ENCODE measurements at places on chromosomes 1 and 21.

GRCh38 chr1:226872437-226872836 is 2.0 kb downstream of the PSEN2 start:
- no peak for DNase-seq

DNA sequence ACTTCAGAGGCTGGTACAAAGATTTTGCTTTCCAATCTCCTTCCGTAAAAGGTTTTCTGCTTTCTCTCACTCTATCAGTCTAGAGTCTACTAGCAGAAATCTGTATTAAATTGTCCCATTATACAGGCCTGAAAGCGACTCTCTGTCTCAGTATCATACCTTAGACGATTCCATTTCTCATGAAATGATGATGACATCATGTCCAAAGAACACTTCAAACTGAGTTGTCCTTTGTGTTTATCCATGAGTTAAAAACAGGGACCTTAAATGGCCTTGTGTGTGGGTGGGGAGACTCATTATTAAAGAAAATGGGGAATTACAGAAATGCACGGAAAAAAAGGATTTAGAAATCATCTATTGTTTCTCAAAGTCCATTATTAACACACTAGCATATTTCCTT is 21.0 kb upstream of the SLC44A3 start:
- DNase-seq, result no peak

DNA sequence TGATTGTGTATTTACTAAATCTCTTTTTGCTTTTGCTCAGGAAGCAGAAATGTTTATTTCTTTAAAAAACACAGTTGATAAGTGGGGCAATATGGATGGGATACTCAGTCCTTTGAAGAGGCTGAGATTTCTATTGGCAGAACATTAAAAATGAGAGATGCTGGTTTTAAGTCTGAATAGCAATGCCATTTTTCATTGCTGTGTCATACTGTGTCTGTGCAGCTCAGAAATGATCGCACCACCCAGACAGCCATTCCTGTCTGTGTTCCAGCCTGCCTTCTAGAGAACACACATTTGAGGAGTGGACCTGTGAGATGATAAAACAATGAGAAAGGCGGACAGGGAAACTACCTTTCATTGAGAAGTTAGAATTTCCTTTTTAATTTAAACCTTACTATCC is 231.2 kb upstream of the USP24 start:
- no peak for DNase-seq

GRCh38 chr1:179105393-179105792 is 23.5 kb downstream of the TOR3A start:
- DNase-seq, result no peak

DNA sequence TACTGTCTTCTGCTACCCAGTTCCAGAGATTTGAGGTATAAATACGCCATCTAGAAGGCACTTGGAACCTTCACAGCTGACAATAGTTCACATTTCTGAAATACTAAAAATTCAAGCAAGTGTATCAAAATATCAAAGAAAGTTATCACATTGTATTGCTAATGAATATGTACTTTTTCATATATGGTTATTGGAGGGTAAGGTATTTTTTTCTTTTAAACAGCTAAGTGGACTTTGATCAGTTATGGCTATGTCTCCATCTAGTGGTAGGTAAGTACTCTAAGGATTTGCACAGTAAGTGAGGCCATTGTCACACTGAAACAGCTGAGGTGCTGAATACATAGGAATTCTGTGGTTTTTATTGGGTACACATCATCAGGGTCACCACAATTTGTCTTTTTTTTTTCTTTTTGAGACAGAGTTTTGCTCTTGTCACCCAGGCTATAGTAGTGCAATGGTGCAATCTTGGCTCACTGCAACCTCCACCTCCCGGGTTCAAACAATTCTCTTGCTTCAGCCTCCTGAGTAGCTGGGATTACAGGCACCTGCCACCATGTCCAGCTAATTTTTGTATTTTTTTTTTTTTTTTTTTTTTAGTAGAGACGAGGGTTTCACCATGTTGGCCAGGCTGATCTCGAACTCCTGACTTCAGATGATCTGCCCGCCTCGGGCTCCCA is 49.1 kb upstream of the CR2 start:
- DNase-seq, result no peak

- DNase-seq, result no peak
Measured at GRCh38 chr1:180515364-180515763, 13.0 kb upstream of the ACBD6 start.

DNA sequence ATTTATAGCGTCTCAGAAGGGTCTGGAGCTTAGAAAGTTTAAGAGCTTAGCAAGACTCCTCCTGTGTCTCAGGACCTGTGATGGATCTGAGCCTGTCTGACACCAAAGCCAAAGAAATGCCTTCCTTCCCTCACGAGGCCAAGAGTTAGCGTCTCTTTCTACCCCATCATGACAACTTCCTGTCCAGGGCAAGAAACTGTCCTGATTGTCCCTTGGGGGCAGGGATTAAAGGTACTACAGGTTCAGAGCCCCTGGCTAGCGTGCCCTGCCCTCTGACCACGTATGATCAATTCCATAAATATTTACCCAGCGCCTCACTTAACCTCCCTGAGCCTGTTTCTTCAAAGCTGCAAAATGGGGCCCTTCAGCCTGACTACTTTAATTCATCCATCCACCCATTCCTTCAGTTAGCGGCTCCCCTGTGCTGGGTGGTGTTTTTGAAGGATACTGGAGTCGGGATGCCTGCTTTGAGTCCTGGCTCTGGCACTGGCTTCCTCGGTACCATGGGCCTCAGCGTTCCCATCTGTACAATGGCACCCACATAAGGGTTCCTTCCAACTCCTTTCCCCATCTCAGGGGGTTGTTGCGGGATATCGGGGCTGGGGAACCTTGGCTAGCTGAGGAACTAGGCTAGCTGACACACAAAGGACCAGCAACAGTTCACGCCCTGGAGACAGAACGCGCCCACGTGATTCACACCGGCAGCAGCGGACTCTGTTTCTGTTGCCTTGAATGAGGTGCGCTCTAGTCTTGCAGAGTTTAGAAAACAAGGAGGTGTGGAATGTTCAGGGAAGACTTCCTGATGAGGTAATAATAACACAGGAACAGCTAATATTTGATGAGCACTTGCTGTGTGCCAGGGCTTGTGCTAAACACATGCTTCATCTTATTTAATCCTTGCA is 23.0 kb upstream of the EPHA2 start:
- DNase-seq, result no peak

GRCh38 chr1:227728059-227728891 is 6.8 kb downstream of the JMJD4 start:
- DNase-seq, result peak; percentile 60

DNA sequence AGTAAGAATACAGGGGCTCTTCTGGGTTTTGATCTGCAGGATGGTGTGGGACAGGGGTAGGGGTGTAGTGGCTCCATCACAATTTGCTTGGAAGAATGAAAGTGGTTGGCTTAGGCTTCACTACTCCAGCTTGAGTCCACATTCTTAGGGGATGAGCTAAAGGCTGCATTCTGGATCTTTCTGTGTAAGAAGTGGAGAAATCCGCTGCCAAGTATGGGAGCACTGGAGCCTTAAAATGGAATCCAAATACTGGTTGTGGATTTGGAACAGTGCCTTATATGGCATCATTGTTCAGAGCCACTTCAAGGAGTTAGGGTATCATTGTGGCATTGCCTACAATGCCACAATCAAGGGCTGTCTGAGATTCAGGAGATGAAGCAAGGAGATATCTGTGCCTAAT is 187.1 kb downstream of the LMO4 start:
- DNase-seq, result no peak

DNA sequence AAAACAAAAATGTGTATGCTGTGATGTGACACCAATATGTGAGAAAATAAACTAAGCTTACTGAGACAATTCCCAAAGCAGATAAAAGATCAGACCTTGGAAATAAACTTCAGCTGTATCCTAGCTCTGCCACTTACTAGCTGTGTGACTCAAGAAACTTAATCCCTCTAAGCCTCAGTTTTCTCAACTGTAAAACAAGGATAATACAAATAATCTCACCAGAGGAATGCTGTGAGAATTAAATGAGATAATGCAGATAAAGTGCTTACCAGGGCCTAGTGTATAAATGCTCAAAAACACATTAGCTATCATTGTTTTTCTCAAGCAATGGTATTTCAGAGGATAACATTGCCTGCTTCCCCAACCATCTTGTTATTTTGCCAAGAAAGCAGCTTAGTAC is 2.1 kb downstream of the HEATR1 start:
- no peak for DNase-seq

DNA sequence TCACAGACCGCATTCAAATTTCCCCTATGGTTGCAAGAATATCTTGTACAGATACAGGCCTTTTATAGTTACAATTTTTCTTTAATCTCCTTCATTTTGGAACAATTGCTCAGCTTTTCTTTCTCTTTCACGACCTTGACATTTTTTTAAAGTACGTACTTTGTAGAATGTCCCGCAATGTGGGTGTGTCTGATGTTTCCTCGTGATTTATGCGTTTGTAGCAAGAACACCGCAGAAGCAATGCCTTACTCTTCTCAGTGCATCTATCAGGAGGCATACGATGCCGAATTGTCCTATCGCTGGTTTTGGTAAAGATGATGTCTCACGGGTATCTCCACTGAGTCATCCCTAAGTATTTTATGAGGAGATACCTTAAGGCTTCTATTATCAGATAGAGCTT is 76.9 kb upstream of the RALGPS2 start:
- DNase-seq, result no peak

GRCh38 chr1:165942927-165943597 is 115.6 kb downstream of the UCK2 start:
- DNase-seq, result no peak

GRCh38 chr21:16794950-16795349 is 717.9 kb upstream of the CXADR start:
- DNase-seq, result no peak
